Activated T-helper 1 cell treated with Interleukin-2 at 50 U/mL for 16 hours (primary cell): ENCODE measurements at places on chromosomes 12 and 14.

- no peak for DNase-seq
These were observed 24.1 kb downstream of the TTC8 start for GRCh38 chr14:88848571-88848970.

DNA sequence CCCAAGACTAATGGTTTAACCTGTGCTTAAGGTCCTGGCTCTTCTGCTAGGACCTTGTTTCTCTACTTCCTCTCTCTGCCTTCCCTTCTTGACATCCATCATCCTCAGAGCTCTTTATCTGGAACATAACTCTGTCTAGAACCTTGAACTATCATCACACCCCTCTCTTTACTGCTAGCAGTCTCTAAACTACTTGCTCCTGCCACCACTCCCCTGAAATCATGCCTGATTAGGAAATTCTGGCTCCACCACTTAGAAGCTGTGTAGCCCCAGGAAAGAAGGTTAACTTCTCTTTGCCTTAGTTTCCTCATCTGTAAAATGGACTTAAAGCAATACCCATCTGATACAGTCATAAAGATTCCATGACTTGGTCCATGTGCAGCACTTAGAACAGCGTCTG lies 9.1 kb downstream of the SLC38A1 start:
- DNase-seq, result no peak

DNA sequence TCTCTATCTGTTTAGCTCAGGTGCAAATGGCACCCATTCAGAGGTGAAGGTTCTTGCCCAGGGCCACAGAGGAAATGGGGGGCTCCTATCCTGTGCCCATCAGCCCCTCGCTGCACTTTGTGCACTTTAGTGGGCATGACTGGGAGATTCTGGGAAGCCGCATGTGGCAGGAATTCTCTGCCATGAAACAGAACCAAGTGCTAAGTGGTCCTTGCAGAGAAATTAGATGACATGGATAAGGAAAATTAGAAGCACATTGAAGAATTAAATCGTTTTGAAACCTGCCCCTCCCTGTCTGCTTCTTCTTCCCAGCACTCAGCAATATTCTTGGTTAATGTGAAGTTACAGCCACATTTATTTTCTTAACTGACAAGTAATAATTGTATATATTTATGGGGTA lies 185.2 kb upstream of the RTL1 start:
- DNase-seq, result no peak

- DNase-seq, result no peak
These were observed 82.7 kb downstream of the DAD1 start for GRCh38 chr14:22506378-22506710.

DNA sequence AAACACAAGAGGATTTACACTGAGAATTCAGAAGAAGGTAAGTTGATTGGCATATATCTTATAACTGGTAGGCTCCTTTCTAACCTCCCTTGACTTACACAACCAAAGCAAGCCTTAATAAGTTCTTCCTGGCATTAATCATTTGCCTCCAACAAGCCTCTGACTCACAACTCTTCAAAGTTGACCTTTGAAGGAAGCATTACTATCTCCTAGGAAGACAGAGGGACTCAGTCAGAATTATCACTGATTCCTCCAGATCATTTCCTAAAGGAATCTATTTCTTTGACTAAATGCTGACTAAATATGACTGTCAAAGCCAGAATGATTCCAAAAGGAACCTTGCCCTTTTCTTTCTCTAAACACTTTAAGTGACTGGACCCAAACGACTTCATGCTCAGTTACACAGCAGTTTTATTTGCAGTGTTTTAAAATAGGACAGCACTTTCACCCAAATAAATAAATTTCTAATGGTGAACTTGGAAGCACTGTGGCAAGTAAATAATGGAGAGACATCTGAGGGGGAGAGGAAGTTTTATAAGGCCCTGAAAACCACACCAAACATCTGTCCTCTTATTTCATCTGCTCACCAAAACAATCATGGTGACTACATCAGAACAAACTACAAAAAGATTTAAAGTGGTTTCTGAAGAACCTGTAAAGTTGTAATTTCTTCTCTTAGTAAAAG lies 128.2 kb downstream of the KLHL28 start:
- no peak for DNase-seq
